ENCODE measurements at places on chromosomes 13 and 19.
A peak's percentile ranks its signal among the peaks of the same experiment; 100 is the strongest.

GRCh38 chr13:32940601-32941000 is 75.6 kb upstream of the KL start:
- DNase-seq: no peak
- H3K4me1 ChIP-seq: no peaks in the 10 kb centered on the region
- no peaks in the 10 kb centered on the region for H3K36me3 ChIP-seq
- no peaks in the 10 kb centered on the region for H3K27me3 ChIP-seq
- no peak overlapping the region for H3K4me3 ChIP-seq

DNA sequence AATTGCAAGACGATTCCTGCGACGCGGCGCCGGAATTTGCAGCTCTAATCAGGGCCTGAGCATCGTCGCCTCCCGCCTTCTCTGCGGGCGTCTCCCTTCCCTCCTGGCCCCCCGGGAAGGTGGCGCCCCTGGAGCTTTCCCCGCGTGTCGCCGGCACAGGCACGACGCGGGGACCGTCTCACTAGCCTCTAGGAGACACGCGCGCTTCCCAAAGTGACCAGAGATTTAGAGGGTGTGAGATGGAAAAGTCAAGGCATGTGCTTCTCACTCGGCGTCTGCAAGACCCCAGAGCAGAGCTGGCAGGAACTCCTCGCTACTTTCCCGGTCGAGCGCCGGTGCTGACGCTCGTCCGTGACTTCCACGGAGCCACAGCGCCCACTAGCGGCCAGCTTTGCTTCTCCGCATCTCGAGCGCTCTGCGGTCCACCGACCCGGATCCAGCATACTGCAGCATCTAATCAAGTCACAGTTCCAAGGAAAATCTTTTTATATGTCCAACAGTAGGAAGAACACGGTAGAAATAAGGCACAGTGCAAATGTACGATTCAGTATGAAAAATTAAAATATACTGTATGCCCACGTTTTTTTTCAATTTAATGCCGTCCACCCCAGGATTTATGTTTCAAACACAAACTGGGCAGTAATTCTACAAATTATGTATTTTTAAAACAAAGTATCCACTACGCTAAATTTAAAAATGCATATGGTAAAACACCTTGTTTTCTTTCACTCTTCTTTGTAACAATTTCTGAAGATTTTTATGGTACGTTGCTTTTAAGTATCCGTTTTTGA is 977 bp upstream of the EFNB2 start:
- peaks cover 33% of the 10 kb centered on the region for H3K4me1 ChIP-seq
- H3K27me3 ChIP-seq: peaks cover 22% of the 10 kb centered on the region
- peak overlapping the region; percentile 91 for H3K4me3 ChIP-seq
- peak; percentile 82 for DNase-seq
- no peak overlapping the region for H3K27ac ChIP-seq

- H3K4me1 ChIP-seq: peaks cover 13% of the 10 kb centered on the region
Measured at GRCh38 chr19:53394522-53394973, 401 bp upstream of the ZNF765 start.

DNA sequence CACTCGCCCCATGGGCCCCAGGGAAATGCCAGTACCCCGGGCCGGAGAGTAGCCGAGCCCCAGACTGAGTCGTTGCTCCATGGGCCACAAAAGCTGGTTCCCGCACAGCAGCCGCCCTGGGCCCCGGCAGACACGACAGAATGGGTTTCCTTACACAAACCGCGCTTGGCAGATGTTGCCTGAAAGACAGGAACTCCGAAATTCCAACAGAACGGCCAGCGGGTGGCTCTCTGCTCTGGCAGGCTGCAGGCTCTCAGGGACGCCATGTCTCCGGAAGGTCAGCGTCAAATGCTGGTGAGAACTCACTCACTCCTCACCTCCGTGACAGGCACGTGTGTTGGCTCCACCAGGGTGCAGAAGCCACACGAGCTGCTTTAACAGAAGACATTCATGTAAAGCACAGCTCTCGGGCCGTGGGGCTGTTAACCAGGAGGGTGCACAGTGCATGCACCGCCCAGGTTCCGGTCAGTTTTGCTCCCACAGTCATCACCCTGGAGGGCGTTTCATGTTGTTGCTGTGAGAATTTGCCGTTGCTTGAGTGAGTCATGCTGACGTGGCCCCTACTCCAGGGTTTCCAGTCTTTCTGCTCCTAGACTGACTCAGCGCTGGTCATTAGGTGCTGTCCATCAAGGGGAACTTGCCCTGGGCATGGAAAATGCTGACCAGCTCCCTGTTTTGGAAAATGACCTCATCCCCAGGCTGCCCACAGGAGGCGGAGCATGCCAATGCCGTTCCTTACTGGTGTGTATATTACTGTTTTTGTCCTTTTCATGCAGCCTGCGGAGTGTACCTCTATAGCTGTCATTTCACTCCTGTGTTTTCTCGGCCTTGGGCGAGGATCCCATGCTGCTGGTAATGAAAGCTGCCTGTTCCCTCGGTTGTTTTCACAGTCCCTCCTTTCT is 44.8 kb downstream of the ANKRD10 start:
- no peak overlapping the region for H3K4me3 ChIP-seq
- no peak for DNase-seq
- H3K4me1 ChIP-seq: peaks cover 27% of the 10 kb centered on the region
- H3K27me3 ChIP-seq: peaks cover 27% of the 10 kb centered on the region
- H3K36me3 ChIP-seq: no peaks in the 10 kb centered on the region

DNA sequence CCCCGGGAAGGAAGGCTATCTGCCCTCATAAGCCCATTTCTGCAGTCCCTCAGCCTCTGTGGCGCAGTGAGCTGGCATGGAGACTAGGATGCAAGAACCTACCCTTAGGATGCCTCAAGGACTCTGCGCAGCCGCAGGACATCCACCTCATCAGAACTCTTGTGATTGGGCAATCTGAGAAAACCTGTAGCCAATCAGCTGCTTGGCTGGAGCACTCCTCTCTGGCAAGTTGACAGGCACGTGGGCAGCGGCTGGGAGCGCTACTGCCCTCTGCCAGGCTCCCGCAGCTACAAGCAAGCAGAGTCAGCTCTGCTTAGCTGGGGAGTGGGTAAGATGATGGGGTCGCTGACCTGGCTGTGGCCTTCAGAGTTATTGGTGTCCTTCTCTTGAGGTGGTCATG is 1.5 kb upstream of the ECSIT start:
- peak; percentile 11 for DNase-seq
- no peaks in the 10 kb centered on the region for H3K27me3 ChIP-seq
- H3K4me3 ChIP-seq: no peak overlapping the region
- no peak overlapping the region for H3K27ac ChIP-seq
- H3K36me3 ChIP-seq: peaks cover 10% of the 10 kb centered on the region

Data from CD4-positive, alpha-beta T cell (primary cell).